ENCODE measurements at places on chromosomes 16 and 17. TPM values are rescaled to one million over a fixed set of nuclear protein-coding genes. Genes with fewer than 3 reads are reported as not detected.
A peak's percentile ranks its signal among the peaks of the same experiment; 100 is the strongest.

DNA sequence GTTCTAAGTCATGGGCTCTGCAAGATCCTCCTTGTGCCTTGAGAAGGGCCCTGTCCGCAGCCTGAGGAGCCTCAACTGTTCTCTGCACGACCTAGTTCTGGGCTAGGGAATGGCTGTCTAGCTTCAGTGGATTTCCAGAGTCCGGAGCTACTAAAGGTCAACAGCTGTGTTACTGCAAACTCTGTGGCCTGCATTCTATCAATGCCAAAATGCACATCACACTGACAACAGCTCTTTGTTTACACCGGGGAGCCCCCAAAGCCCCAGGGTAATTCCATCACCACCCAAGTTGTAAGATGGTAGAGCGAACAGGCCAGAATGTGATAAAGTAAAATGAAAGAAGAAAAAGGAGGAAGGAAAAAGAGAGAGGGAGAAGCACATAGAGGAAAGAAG lies 610.2 kb downstream of the MAF start:
- DNase-seq, result no peak

DNA sequence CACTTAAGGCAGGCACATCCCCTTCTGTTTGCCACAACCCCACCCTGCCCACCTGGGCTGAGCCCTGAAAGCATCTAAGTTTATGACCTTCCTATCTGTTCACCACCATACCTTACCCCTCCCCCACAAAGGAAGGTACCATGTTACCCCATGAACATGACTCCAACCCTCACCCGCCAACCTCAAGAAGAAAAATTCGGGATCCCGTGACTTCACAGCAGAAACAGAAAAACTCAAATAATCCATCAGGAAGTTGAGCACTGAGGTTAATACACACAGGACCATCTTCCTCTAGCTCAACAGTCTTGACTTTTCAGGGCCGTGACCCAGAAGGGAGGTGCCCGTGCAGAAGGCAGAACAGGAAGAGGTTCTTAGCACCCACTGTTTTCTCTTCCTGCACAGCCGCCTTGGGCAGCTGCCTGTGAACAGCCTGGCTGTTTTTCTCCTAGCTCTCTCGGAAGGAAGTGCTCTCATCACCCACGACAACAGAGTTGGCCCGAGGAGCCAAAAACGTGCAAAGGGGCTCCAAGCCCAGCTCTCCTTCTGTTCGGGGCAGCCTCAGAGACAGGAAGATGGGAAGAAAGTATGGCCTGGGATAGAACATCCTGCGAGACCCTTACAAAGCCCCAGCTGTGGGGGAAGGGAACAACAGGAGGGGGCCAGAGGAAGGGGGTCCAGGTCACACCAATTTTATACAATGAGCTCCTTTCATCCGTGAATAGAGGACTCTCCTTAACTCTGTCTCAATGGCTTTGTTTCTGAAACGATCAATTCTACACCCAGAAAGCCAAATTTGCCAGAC lies 101.1 kb downstream of the XYLT1 start:
- DNase-seq, result no peak

- DNase-seq, result no peak
Measured at GRCh38 chr16:87273471-87274030, 43.6 kb downstream of the C16orf95 start.

- DNase-seq, result no peak
Measured at GRCh38 chr16:27235938-27236245, 32.6 kb downstream of the KDM8 start.

DNA sequence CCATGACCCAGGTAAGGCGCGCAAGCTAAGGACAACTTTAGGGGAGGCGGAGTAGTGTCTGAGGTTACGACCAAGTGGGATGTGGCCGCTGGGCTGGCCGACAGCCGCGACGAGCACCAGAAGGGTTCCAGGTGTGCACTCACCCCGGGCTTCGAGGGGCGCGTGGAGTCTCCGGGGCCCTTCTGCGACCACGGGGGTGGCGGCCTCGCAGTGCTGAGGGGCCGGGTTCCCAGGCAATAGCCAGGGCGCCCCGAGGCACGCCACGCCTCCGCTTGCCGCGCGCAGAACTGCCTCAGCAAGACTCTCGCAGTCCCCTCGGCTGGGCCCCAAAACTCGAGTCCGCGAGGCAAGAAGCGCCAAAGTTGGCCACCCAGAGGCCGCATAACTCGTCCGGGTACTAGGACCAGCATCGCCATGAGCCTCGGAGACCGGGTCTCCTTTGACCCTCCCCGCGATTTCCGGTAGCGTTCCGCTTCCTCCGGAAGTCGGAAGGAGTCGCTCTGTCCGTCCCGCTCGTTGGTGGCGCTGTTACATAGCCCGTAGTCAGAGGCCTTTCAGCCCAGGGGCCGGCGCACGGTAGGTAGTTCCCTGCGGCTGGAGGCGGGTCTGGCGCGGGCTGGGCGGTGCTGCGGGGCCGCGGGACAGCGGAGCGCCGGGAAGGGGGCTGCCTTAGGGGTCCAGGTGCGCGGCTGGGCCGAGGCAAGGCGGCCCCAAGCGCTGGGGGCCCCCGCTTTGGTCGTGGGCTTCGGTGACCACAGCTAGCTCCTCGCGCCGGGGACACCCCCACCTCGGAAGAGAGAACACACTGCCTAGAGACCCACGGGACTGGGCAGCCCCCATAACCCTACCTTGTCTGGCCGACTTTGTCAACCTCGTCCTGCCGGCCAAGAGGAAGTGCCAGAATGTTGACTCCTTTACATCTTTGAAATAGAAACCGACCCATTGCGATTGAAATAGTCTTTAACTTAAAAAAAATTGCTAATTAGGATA lies at the start of the genes ADPRM and SCO1:
Gene ADPRM, plus strand, starts transcription at position 503 of the 990 bp plus-strand sequence. CDS start 7,333 bp downstream, outside the sequence.
Gene SCO1, minus strand, starts transcription at position 442 of the 990 bp plus-strand sequence. Its CDS starts 26 bp downstream, at position 416.
- DNase-seq, result peak; percentile 96

- DNase-seq, result peak; percentile 32
Measured at GRCh38 chr16:57982385-57982784, 11.5 kb upstream of the CNGB1 start.

GRCh38 chr16:783404-784161 lies 4.6 kb downstream of the RPUSD1 start:
- DNase-seq, result no peak

DNA sequence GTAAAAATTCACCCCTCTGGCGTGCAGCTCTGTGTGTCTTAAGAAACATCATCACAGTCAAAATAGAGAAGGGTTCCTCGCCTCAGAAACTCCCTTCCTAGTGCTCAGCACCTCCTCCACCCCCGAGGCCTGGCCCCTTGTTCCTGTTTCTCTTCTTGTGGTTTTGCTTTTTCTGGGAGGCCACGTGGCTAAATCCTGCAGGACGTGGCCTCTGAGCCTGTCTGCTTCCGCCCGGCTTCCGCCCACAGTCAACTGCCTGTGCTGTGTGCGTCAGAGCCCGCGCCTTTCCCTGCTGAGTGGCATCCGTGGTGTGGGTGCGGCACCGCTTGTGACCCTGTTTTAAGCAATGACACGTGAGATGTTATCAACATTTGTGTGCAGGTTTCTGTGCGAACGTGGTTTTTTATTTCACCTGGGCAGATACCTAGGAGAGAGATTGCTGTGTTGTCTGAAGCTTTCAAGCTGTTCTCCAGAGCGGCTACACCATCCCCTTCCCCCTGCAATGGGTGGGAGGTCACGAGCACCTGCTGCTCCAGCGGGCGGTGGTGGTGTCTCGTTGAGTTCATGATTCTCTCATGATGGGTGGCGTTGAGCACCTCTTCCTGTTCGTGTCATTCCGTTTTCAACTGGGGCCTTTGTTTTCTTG lies 21.7 kb downstream of the ACSF3 start:
- peak; percentile 96 for DNase-seq

The GPR142 gene
- not detected for total RNA-seq

The NPIPA3 gene
- total RNA-seq, result 0.88 TPM

The ST6GALNAC1 gene
- not detected for total RNA-seq

The RASL10B gene
- 2.7 TPM for total RNA-seq

The SSTR5 gene
- total RNA-seq, result not detected

The TBC1D3I gene
- total RNA-seq, result 0.36 TPM

Data from osteoblast (primary cell).